ENCODE measurements at places on chromosomes 7 and 10. TPM values are rescaled to one million over a fixed set of nuclear protein-coding genes. Genes with fewer than 3 reads are reported as not detected.

SEPTIN7 gene
- polyA plus RNA-seq, result 356 TPM

FBXO24 gene
- 0.63 TPM for polyA plus RNA-seq

CYP2E1 gene
- 1.6 TPM for polyA plus RNA-seq

OR6V1 gene
- not detected for polyA plus RNA-seq

PGAM2 gene
- polyA plus RNA-seq, result 1.7 TPM

All from ovary (tissue), 10 donors.